ENCODE measurements at places on chromosomes 2 and 18. TPM values are rescaled to one million over a fixed set of nuclear protein-coding genes. Genes with fewer than 3 reads are reported as not detected.

Gene SIX3
- not detected for total RNA-seq

Gene SERPINB12
- not detected for total RNA-seq

Gene GTF2A1L
- not detected for total RNA-seq

Gene PROC
- 0.19 TPM for total RNA-seq

Gene RIT2
- total RNA-seq = not detected
